Small intestine (tissue), 16 donors: ENCODE measurements at places on chromosomes 13 and 19.

- no peak for DNase-seq
Observed at GRCh38 chr19:49710372-49710951, 19.5 kb downstream of the CPT1C start.

DNA sequence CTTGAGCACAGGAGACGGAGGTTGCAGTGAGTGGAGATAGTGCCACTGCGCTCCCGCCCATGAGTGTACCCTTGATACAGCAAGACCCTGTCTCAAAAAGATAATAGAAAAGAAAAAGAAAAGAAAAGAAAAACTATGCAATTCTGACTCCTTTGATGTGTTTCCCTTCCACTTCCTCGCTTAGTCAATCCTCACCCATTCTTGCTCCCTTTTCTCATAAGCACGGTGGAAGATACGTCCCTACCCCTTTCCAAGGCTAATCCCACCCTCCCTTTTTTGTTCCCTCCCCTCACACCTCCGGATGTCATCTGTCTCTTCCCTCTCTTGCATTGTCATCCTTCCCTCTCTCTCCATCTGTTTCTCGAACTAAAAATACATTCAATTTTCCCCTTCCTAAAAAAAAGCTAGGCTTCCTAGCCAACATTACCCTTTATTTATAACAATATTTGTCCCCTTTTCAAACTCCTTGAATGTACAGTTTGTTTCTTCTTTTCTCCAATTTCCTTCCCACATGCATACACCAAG lies 40.5 kb upstream of the ITM2B start:
- DNase-seq, result no peak

GRCh38 chr13:94860981-94861407 lies 148.6 kb upstream of the SOX21 start:
- DNase-seq, result no peak

GRCh38 chr13:97761796-97762540 lies 191.5 kb upstream of the IPO5 start:
- no peak for DNase-seq

DNA sequence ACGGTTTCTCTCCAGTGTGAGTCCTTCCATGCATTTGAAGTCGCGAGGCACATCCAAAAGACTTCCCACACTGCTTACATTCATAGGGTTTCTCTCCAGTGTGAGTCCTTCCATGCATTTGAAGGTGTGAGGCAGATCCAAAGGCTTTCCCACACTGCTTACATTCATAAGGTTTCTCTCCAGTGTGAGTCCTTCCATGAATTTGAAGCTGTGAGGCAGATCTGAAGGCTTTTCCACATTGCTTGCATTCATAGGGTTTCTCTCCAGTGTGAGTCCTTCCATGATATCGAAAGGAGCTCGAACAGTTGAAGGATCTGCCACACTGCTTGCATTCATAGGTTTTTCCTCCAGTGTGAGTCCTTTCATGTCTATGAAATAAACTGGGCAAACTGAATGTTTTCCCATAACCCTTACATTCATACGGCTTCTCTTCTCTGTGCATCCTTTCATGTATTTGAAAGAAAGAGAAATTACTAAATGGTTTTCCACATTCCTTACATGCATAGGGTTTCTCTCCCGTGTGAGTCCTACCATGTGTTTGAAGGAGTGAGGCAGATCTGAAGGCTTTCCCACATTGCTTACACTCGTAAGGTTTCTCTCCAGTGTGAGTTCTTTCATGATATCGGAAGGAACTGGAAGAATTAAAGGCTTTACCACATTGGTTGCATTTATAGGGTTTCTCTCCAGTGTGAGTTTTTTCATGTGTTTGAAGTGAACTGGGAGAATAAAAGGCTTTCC lies 20.3 kb downstream of the ZNF433 start:
- DNase-seq, result no peak

GRCh38 chr13:99614465-99614885 lies 113.2 kb downstream of the TM9SF2 start:
- peak; percentile 45 for DNase-seq

GRCh38 chr13:21147827-21148226 lies 28.5 kb downstream of the SKA3 start:
- DNase-seq, result no peak

DNA sequence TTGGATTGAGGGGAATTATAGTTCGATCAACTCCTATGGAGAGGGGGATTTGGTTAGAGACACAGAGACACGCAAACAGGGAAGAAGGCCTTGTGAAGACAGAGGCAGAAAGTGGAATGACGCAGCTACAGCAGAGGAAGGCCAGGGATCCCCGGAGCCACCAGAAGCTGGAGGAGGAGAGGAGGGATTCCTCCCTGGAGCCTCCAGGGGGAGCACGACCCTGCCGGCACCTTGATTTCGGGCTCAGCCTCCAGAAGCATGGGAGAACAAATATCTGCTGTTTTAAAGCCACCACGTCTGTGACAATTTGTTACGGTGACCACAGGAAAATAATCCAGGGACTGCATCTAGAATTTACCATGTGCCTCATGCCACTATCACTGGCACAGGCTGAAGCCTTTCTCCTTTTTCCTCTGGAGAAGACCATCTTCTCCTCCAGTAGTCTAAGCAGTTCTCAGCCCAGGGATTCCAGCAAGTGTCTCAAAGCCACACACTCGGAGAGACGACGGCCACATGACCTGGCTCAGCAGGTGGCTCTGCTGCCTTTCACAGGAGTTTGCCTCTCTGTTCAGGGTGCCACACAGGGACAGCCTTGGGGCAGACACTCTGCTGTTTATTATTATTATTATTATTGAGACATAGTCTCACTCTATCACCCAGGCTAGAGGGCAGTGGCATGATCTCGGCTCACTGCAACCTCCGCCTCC lies 39.9 kb upstream of the CCNE1 start:
- peak; percentile 52 for DNase-seq

- no peak for DNase-seq
Observed at GRCh38 chr13:33411312-33411711, 125.8 kb upstream of the STARD13 start.

- no peak for DNase-seq
Observed at GRCh38 chr19:8336660-8337059, 6.4 kb downstream of the KANK3 start.

DNA sequence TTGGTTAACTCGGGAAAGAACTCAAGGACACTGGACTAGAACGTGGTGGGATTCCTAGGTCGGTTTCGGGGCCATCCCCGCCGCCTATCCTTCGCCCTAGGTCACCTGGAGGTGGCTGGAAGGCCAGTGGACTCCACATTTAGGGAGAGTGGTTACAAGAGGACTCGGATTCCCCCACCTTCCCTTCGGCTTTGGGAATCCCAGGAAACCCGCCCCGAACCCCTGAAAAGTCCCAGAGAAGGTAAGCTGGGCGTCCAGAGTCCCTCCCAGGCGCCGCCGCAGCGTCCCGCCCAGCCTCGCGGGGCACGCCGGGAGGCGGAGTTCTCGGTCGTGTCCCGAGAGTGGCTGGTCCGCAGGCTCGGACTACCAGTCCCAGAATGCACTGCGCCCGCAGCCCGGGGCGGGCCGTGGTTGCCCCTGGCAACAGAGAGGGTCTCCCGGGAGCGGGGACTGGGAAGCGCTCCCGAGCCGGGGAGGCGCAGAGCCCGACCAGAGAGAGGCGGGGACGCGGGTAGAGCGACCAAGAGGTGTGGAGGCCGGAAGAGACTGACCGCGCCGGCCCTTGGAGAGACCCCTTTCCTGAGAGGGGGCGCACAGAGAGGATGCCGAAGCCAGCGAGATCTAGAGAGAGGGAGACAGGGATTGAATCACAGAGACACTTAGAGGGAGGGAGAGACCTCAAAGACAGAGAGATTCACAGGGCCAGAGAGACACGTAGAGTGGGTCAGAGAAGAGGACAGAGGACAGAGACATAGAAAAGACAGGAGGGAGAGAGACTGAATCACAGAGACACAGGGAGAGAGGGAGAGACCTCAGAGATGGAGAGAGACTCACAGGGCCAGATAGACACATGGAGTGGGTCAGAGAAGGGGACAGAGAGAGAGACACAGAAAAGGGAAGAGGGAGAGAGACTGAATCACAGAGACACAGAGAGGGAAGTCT lies 2.6 kb upstream of the PRKCG start:
- peak; percentile 92 for DNase-seq

- no peak for DNase-seq
Observed at GRCh38 chr19:16508546-16508945, 12.4 kb downstream of the C19orf44 start.

DNA sequence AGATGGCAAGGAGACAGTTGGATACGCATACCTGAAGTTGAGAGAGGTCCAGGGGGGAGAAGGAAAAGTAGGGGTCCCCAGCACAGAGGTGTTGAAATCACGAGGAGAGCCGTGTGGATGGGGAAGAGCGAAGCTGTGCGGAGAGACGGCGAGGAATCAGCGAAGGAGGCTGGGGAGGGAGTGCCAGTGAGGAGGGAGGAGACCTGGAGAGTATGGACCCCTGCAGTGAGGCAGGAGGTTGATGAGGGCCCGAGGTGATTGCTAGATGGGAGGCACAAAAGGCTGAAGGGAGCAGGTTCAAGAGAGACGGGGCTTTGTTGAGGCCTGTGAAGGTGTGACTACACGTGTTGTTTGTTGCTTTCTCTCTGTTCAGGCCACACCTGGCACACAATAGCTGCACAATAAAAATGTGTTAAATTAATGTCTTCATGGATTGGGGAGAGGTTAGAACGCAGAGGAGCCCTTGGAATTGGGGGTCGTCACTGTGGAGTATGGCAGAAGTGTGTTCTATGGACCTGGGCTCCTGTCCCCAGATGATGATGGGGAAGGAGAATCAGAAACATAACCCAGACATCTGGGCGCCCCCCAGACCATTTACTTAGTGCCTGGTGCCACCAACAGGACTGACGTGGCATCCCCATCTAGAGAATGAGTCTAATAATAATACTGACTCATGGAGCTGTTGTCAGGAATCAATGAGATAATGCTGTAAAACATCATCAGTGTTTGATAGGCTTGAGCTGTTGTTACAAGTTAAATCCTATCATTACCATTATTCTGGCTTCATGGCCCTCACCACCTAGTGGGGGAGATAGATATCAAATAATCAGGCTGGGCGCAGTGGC lies 137.5 kb downstream of the SIPA1L3 start:
- no peak for DNase-seq
